Activated CD4-positive, alpha-beta T cell treated with anti-CD3 and anti-CD28 coated beads for 36 hours (primary cell): ENCODE measurements at places on chromosomes 4 and X. TPM values are rescaled to one million over a fixed set of nuclear protein-coding genes. Genes with fewer than 3 reads are reported as not detected.

KIF4A gene
- 21.2 TPM for total RNA-seq

ARHGAP4 gene
- total RNA-seq = 135 TPM

GRCh38 chrX:67353651-67354370 is 190.0 kb upstream of the AR start:
- no peak overlapping the region for H3K4me3 ChIP-seq
- H3K27ac ChIP-seq = no peak overlapping the region
- H3K4me1 ChIP-seq = no peaks in the 10 kb centered on the region
- no peaks in the 10 kb centered on the region for H3K27me3 ChIP-seq

CFAP97 gene
- total RNA-seq = 81.8 TPM

GRCh38 chrX:53440621-53441517 is 6.7 kb upstream of the HSD17B10 start:
- H3K27me3 ChIP-seq = peaks cover 5% of the 10 kb centered on the region
- H3K27ac ChIP-seq = peak overlapping the region; percentile 51
- peaks cover 30% of the 10 kb centered on the region for H3K4me1 ChIP-seq
- peak overlapping the region; percentile 76 for H3K4me3 ChIP-seq
- no peaks in the 10 kb centered on the region for H3K36me3 ChIP-seq

GRCh38 chr4:2583517-2583916 is 47.1 kb downstream of the FAM193A start:
- peaks cover 56% of the 10 kb centered on the region for H3K4me1 ChIP-seq
- H3K36me3 ChIP-seq = peaks cover 20% of the 10 kb centered on the region
- DNase-seq = no peak
- no peaks in the 10 kb centered on the region for H3K27me3 ChIP-seq

DNA sequence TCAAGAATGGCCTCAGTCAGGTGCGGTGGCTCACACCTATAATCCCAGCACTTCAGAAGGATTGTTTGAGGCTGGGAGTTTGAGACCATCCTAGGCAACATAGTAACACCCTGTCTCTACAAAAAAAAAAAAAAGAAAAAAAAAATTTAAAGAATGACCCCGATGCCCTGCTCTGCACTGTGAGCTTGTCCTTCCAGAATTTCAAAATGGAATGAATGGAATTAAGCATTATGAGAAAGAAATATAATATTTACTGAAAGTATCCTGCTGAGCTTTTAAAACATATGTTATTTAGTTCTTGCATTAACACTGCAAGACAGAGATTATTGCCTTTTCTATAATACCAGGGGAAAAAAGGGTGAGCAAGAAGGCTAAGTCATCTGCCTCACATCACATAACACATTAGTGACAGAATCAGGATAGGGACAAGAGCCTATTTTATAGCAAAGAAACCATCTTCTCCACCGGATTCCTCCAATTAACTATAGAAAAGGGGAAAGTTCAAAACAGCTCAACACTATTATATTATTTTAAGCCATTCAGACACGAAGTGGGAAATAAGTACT is 41.9 kb upstream of the GAB1 start:
- no peak overlapping the region for H3K4me3 ChIP-seq
- H3K36me3 ChIP-seq = no peaks in the 10 kb centered on the region
- DNase-seq = no peak
- no peaks in the 10 kb centered on the region for H3K4me1 ChIP-seq
- H3K27me3 ChIP-seq = no peaks in the 10 kb centered on the region
- no peak overlapping the region for H3K27ac ChIP-seq

DNA sequence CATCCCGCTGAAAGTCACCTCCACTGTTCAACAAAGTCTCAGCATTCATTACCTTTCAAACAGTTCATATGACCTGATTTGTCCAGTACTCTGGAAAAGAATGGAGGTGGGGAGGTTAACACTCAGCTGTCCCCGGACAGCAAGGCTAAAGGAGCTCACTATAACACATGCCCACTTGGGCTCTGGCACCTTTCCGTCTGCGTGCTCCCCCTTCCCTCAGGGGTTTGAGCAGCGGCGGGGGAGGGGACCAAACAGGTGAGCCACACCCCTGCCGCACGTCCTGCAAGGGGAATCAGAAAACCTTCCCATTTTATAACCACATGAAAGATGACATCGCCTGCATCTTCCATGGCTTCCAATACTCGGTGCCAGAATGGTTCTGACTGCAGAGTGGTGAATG is 39.9 kb upstream of the NFXL1 start:
- no peak overlapping the region for H3K4me3 ChIP-seq
- H3K36me3 ChIP-seq = no peaks in the 10 kb centered on the region
- no peaks in the 10 kb centered on the region for H3K4me1 ChIP-seq
- H3K27me3 ChIP-seq = no peaks in the 10 kb centered on the region
- no peak for DNase-seq

DNA sequence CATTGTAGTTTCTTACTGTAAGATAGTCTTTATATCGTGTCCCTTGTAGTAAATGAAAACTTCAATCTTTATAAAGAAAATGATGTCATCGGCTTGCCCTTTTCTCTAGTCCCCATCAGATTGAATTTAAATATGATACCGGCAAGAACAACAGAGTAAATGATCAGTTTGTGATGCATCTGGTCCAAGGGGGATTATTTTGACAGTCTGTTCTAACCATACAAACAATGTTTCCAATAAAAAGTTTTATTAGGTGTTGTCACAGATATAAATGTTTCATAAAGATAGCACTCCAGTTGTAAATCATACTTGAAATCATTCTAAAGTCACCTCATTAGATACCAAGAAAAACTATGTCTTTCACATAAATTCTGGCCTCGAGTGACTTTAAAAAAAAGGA is 72.3 kb downstream of the SLC9A6 start:
- no peak overlapping the region for H3K27ac ChIP-seq
- no peak overlapping the region for H3K4me3 ChIP-seq
- no peak for DNase-seq

DNA sequence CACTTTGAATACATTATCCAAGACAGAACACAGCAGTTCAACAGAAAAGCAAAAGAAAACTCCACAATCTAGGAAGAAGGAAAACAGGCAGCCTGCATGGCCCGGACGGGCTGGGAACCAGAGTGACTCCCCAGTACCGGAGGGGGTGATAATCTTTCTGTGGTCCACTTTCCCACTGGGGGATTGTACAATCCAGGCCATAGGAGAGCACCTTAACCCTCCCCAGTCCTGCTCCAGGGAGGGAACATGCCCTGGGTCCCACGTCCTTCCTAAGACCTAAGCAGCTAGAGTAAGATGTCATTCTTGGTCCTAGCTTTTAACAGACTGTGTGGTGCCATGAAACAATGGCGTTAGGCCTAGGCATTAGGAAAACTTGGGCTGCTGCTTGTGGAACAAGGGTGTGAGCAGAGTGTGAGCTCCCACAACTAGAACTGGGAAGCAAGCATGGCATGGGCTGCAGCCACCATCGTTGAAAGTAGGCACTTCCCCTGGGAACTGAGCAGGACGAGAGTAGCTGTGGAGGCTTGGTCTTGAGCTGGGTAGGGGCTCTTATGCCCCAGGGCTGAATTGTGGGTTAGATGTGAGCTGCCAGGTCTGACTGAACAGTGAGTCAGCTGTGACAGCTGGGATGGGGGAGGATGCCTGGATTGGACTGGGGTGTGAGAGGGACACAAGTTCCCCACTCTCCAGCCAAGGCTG is 42.4 kb downstream of the NAT8L start:
- no peak for DNase-seq
- H3K36me3 ChIP-seq = peaks cover 6% of the 10 kb centered on the region
- no peaks in the 10 kb centered on the region for H3K4me1 ChIP-seq
- no peak overlapping the region for H3K4me3 ChIP-seq
- H3K27ac ChIP-seq = no peak overlapping the region

DNA sequence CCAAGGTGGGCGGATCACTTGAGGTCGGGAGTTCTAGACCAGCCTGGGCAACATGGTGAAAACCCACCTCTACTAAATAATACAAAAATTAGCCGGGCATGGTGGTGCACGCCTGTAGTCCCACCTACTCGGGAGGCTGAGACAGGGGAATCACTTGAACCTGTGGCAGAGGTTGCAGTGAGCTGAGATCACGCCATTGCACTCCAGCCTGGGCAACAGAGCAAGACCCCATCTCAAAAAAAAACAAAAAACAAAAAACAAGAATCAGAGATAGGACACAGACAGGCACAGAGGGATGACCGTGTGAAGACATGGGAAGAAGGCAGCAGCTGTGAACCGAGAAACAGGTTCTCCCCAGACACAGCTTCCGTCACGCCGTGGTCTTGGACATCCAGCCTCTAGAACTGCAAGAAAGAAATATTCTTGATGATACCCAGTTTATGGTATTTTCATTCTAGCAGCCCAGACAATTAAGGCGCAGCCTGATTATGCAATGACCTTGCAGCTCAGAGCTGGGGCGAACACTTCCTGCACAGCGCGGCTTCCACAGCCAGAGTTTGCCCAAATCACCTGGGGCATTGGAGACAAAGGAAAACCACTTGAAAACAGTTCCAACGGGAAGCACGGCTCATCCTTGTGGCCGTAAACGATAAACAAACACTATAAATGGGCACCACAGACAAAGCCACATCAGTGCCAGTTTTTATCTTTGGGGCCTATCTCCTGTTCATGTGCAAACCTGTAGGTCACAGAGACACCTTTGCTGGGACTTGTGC is 4.2 kb upstream of the ARSD start:
- peaks cover 6% of the 10 kb centered on the region for H3K27me3 ChIP-seq
- H3K4me3 ChIP-seq = no peak overlapping the region
- no peak for DNase-seq

PIN4 gene
- total RNA-seq = 3.2 TPM

DNA sequence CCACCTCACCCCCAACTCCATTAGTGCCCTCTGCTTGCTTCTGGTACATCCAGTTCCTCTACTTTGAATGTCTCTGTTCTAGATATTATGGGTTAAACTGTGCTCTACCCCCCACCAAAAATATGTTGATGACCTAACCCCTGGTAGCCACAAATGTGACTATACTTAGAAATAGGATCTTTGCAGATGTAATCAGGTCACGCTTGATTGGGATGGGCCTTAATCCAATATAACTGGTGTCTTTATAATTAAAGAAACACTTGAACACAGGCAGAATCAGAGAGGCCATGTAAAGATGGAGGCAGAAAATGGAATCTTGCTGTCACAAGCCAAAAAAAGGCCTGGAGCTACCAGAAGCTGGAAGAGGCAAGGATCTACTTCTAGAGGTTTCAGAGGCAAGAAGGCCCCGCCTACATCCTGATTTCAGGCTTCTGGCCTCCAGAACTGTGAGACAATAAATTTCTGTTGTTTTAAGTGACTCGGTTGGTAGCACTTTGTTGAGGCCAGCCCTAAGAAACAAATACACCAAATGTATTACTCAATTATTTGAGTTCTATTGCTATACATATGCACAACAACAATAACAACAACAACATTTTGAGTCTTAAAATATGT is 220.0 kb downstream of the PPP3CA start:
- H3K27ac ChIP-seq = no peak overlapping the region
- no peaks in the 10 kb centered on the region for H3K27me3 ChIP-seq
- peaks cover 21% of the 10 kb centered on the region for H3K4me1 ChIP-seq
- H3K36me3 ChIP-seq = peaks cover 10% of the 10 kb centered on the region
- no peak overlapping the region for H3K4me3 ChIP-seq

- H3K36me3 ChIP-seq = no peaks in the 10 kb centered on the region
- H3K27ac ChIP-seq = no peak overlapping the region
- no peak for DNase-seq
Measured at GRCh38 chrX:49951524-49952193, 29.3 kb downstream of the CLCN5 start.
